ENCODE measurements at places on chromosomes 12 and 14. TPM values are rescaled to one million over a fixed set of nuclear protein-coding genes. Genes with fewer than 3 reads are reported as not detected.

Gene ANKRD52
- 48.5 TPM for total RNA-seq

Gene DPPA3
- total RNA-seq = 0.26 TPM

Gene KRT3
- not detected for total RNA-seq

Gene CCDC85C
- total RNA-seq = 42.1 TPM

Gene KRT82
- not detected for total RNA-seq

Gene ARG2
- total RNA-seq = 18.6 TPM

Gene KRT6C
- total RNA-seq = not detected

Gene DNAI7
- total RNA-seq = 0.33 TPM

Gene PTPN11
- total RNA-seq = 97.8 TPM

Gene PGF
- total RNA-seq = 6.5 TPM

Gene PTGER2
- total RNA-seq = not detected

Gene ADAM21
- total RNA-seq = not detected

Gene TXNDC16
- total RNA-seq = 6.8 TPM

Gene AKAP5
- total RNA-seq = 6.1 TPM

Gene STXBP6
- 0.51 TPM for total RNA-seq

Gene MORN3
- total RNA-seq = 1.2 TPM

Gene TMEM30B
- total RNA-seq = 0.15 TPM

Gene FERMT2
- total RNA-seq = 188 TPM

Gene HOXC13
- 0.38 TPM for total RNA-seq

Gene CYP46A1
- total RNA-seq = 5.2 TPM

Gene GPR162
- total RNA-seq = 52.7 TPM

Gene RPGRIP1
- total RNA-seq = 1.5 TPM

Gene FOXA1
- total RNA-seq = 5.2 TPM

Gene SCN8A
- total RNA-seq = 5.0 TPM

Gene GPR68
- total RNA-seq = 5.4 TPM

Gene MANSC4
- not detected for total RNA-seq

Gene HCAR3
- not detected for total RNA-seq

Gene CIDEB
- total RNA-seq = 0.82 TPM

Gene ACACB
- 1.7 TPM for total RNA-seq

Gene SLC25A47
- not detected for total RNA-seq

Gene TRMT5
- total RNA-seq = 12.6 TPM

Gene KCNC2
- total RNA-seq = not detected

Gene GLI1
- 0.77 TPM for total RNA-seq

Gene SYNE3
- 0.62 TPM for total RNA-seq

Gene SERPINA1
- not detected for total RNA-seq

Gene MGAT4C
- 1.1 TPM for total RNA-seq

Gene MIP
- 0.10 TPM for total RNA-seq

Gene FOXN4
- total RNA-seq = not detected

Gene KRT78
- total RNA-seq = not detected

Gene RIPK3
- total RNA-seq = 2.6 TPM

Gene BBOF1
- 2.3 TPM for total RNA-seq

Gene CLEC4C
- not detected for total RNA-seq

Gene KRT5
- total RNA-seq = not detected

Gene SERPINA12
- not detected for total RNA-seq

Gene NELL2
- 1.7 TPM for total RNA-seq

Gene GPRC5A
- 3.4 TPM for total RNA-seq
